ENCODE measurements at places on chromosomes 5 and 9.

DNA sequence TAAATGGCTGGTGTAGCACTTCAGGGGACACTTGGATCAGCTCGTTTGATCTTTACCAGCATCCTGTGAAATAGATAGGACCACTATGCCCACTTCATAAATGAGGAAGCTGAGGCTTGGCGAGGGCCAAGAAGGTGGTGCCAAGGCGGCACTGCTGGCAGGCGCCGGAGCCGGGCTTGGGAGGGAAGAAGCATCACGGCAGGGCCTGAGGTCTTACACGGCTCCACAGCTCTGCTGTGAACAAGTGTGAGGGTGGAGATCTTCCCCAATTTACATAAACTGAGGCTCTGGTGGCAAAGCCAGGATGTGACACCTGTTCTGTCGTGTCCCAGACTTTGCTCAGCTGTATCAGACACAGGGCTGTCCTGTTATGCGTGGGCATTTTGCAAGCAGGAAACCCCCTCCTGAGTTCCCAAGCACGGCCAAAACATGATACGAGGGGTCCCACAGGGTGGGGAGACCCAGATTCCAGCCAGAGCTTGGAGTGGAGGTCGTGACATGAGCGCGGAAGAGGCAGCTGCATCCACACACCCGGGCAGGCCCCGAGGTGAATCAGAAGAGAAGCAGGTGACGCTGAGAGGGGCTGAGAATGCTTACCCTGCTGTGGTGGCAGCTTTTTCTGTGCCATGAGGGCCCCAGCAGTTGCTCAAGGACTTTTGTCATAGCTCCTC lies 117.5 kb upstream of the BOD1 start:
- DNase-seq, result no peak

DNA sequence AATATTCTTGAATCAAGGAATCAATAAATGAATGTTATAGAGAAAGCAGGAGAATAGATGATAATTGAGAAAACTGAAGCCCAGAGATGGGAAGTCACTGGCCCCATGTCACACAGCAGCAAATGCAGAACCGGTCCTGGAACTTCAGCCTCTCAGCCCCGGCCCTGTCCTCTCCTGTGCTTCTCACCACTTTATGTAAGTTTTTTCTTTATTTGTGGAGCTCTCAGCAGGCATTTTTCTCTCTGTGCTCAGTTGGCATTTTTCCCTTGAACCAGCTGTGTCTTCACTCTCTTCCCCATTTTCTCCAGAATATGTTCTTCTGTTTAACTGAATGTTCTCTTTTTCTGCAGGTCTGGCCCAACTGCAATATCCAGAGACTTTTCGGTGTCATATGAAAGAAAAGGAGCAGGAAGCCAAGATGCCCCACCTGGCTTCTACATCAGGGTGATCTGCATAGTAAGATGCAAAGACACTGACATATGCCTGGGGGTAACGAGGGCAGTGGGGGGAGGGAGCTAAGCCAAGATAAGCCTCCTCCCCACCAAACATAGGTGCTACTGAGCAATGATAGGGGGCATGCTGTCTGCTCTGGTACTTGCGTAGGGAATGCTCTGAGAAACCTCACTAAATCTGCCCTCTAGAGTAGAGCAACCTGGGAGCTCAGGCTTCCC lies 12.8 kb upstream of the LCP2 start:
- no peak for DNase-seq

GRCh38 chr5:79143684-79144379 lies 32.2 kb downstream of the BHMT start:
- no peak for DNase-seq

DNA sequence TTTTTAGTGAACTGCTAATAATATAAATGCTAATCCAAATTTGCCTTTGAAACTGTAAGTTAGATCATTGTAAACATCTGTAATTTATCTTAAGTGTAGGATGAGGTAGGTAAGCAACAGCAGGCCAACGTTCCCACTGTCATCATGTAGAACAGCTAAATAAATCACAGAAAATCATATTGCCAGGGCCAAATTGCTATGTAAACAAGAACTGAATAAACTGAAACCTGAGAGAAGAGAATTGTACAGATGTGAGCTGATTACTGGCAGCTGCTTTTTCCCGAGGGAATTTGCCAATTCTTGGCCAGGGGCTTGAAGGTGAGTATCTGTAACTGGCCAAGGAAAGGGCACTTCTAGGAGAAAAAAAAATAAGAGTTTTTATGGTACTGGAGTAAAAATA lies 97.6 kb downstream of the CDH10 start:
- DNase-seq, result no peak

- no peak for DNase-seq
Observed at GRCh38 chr5:163695830-163696578, 190.6 kb downstream of the MAT2B start.

DNA sequence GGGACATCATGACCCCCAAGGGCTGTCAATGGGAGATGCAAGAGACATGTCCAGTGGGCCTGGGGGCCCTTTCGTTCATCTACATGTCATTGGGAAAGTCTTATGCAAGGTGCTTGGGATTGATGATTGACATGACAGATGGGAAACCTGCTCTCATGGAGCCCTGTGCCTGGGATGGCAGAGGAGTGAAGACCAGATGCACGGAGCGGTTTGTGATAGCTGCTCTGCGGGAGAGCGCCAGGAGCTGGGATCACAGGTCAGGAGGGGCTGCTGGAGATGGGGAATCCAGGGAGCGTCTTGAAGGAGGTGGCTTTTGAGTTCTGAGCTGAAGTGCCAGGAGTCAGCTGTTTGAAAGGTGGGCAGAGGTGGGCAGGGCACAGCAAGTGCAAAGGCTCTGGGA lies 104.3 kb downstream of the FGF18 start:
- no peak for DNase-seq

DNA sequence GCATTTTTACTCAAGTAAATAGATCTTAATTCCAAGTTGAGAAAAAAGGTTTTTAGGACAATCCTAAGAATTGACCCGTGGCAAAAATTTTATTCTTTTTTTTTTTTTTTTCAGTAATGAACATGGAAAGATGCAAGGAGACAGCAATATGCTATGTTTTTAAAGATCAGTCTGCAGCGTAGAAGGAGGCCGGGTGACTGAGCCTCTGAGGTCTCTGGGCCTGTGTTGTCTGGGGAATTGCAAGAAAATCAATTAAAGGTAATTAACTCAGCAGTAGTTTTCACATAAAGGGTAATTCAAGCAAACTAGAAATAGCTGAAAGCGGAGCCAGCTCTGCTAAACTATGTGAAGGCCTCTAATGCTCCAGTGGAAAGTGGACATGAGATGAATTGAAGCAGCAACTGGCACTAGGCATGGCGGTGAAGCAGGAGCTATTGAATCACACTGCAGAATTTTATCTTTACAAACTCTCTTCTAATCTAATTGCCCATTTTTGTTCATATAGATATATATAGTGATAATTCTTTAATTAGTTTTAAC lies 285.2 kb upstream of the ITGA1 start:
- no peak for DNase-seq

GRCh38 chr5:61455179-61456006 lies 123.3 kb downstream of the ZSWIM6 start:
- DNase-seq, result no peak

DNA sequence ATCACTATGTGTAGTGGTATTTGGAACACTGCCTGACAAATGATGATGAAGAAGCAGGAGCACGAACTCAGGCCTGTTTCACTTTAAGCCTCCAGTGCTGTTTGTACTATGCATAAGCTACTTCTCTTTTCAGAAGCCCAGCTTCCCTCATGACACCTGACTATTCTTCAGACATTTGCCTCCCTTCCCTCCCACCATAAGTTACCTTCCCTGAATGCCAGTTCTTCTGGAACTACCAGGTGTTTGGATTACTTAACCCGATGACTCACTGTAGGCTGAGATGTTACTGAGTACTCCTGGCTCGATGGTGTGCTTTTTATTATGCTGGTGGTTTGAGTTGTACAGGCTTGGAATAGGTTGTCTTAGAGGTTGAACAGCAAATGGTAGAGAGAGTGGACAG lies 180.0 kb downstream of the SPATA31D1 start:
- DNase-seq, result no peak

GRCh38 chr9:109010746-109011145 lies 2.6 kb downstream of the CTNNAL1 start:
- no peak for DNase-seq

Data from mesenteric fat pad (tissue), 1 donor.